ENCODE measurements at places on chromosomes 3 and 15.

DNA sequence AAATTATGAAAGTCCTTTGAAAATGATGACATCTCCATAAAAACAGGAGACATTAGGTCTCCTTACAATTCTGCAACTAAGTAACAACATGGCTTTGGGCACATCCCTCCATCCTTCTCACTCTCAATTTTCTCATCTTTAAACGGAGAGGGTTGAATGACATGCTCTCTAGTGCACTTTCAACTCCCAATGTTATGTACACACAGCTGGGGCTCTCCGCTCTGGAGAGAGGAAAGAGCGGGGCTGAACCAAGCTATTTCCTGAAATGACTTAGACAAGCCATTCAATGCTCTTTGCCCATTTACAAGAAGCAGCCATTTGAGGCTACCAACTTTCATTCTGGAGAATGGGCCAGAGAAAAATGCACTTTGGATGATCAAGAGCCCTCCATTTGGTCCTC, 144.2 kb upstream of the BNIP2 start:
- DNase-seq = no peak

GRCh38 chr3:133855002-133855370, 40.7 kb downstream of the RAB6B start:
- DNase-seq = no peak

- no peak for DNase-seq
Measured at GRCh38 chr3:122802323-122802722, 7.5 kb downstream of the SLC49A4 start.

DNA sequence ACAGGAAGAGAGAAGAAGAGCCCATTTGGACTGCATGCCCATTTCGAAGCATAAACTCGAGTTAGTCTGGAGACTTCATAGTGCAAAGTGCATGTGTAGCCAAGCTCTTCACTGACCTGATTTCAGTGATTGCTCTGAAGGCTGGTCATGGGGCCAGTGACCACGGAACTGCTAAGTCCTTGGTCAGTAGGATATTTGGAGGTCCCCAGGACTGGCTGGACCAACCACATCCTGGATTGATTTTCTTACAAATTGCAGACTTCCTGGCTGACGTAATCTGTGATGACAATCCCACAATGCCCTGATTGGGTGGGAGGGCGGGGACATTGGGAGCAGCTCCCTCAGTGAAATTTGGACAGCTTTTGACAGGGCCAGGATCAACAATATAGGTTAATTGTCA, 233.4 kb downstream of the CACNA2D3 start:
- no peak for DNase-seq

Measured in GM20000 (cell line).